Transverse colon (tissue), 4 donors: ENCODE measurements at places on chromosomes 4 and X. TPM values are rescaled to one million over a fixed set of nuclear protein-coding genes. Genes with fewer than 3 reads are reported as not detected.

DNA sequence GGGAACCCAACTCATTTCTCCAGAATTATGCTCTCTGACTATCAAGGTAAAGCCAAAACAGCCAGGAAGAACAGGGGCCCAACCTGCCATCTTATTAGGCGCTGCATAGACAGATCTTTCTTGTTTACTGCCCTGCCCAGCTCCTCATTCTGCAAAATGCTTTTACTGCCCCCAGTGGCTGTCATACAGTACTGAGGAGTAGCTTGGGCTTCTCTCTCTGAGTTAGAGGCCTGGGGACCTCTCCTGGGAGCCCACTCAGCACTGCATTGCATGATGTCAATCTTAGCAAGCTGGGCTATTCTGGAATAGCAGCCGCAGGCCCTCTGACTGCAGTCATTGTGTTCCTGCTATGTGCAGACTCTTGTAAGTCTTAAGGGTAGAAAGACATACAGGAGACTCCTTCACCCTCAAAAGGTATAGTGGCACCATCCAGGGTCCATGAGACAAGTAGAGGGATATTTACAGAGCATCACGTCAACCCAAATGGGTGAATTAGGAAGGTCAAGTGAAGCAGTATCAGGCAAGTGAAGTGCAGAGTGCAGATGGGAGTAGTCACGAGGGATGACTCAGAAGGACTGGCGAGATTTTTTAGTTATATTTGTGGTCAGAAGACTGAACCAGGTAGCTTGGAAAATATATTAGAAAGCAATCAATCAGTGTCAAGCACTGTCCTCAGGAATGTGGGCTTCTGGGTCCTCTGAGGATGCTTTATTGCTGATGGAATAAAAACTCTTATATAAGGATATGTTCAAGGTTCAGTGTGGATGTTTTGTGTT, 294.1 kb upstream of the SFRP2 start:
- H3K4me3 ChIP-seq = no peak overlapping the region
- H3K4me1 ChIP-seq = no peaks in the 10 kb centered on the region
- no peaks in the 10 kb centered on the region for H3K27me3 ChIP-seq
- no peak overlapping the region for H3K27ac ChIP-seq

DNA sequence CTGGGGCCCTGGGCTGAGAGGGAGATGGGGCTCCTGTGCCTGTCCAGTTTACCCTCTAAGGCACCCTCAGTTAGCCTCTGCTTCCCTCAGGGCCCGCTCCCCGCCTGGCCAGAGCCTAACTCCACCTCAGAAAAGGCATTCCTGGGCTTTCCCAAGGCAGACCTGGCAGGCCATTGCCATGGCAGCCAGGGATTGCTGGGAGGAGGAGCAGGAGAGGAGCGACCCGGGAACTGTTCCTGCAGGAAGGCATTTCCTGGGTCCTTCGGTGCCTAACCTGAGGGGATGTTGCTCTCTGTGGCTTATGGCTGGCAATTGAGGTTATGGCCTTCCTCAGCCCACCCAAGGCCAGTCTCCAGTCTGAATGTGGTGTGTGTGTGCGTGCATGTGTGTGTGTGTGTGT, 131.3 kb downstream of the PJA1 start:
- H3K36me3 ChIP-seq = no peaks in the 10 kb centered on the region
- no peaks in the 10 kb centered on the region for H3K4me1 ChIP-seq
- no peaks in the 10 kb centered on the region for H3K27me3 ChIP-seq
- DNase-seq = no peak

GRCh38 chr4:75924309-75924827, 16.4 kb downstream of the NAAA start:
- H3K27me3 ChIP-seq = no peaks in the 10 kb centered on the region
- H3K36me3 ChIP-seq = no peaks in the 10 kb centered on the region
- no peak overlapping the region for H3K4me3 ChIP-seq
- no peak overlapping the region for H3K27ac ChIP-seq
- no peak for DNase-seq

DNA sequence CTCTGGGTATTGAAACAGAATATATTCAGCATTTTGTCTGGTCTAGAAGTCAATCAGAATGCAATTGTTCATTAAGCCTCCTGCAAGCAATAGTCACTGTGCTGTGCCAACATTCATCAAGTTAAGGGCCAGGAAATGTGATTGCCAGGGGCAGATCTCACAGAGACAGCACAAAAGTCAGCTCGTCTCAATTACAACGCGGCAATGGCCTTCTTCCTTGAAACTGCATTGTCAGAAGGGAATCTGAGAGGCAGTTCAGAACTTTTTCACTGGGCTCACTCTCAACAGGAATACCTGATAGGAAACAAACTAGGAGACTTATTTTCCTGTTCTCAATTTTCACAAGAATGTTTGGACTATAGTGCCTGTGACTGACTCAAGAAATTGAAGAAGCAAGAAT, 131.1 kb upstream of the NR3C2 start:
- H3K27ac ChIP-seq = no peak overlapping the region
- no peaks in the 10 kb centered on the region for H3K4me1 ChIP-seq
- H3K36me3 ChIP-seq = no peaks in the 10 kb centered on the region
- no peak for DNase-seq

DNA sequence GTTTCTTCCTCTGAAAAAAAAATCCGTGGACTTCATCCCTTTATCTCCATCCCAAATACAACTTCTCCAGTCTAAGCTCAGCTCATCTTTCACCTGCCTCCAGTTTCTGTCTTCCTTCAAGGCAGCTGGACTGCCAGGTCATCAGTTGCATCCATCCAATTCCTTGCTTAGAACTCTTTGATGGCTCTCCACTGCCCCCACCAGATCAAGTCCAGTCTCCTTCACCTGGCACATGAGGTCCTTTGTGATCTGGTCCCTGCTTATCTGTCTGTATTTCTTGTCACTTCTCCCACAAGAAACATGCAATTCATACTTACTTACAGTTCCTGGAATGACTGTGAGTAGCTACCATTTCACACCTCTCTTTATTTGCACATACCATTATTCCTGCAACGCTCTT, 33.8 kb downstream of the OTUD6A start:
- H3K4me1 ChIP-seq = no peaks in the 10 kb centered on the region
- no peaks in the 10 kb centered on the region for H3K27me3 ChIP-seq
- DNase-seq = no peak
- no peak overlapping the region for H3K27ac ChIP-seq
- H3K4me3 ChIP-seq = no peak overlapping the region
- no peaks in the 10 kb centered on the region for H3K36me3 ChIP-seq

GRCh38 chr4:79764120-79764519, 308.9 kb downstream of the ANTXR2 start:
- no peaks in the 10 kb centered on the region for H3K27me3 ChIP-seq
- DNase-seq = no peak
- no peaks in the 10 kb centered on the region for H3K4me1 ChIP-seq
- H3K4me3 ChIP-seq = no peak overlapping the region

DNA sequence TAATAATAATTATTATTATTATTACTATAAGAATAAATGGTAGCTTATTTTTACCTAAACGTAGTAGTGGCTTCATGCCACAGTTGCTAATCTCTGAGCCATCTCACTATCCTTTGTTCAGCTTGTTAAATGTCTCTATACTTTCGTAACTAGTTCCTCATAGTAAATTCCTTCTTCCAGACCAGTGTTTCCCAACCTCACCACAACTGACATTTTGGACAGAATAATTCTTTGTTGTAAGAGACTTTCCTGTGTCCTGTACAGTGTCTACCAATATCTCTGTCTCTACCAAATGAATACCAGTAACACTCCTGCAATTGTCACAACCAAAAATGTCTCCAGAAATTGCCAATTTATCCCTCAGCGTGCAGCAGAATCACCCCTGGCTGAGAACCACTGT, 1040.9 kb downstream of the DMD start:
- DNase-seq = no peak
- no peaks in the 10 kb centered on the region for H3K4me1 ChIP-seq
- H3K36me3 ChIP-seq = no peaks in the 10 kb centered on the region
- no peak overlapping the region for H3K27ac ChIP-seq
- H3K27me3 ChIP-seq = no peaks in the 10 kb centered on the region

DNA sequence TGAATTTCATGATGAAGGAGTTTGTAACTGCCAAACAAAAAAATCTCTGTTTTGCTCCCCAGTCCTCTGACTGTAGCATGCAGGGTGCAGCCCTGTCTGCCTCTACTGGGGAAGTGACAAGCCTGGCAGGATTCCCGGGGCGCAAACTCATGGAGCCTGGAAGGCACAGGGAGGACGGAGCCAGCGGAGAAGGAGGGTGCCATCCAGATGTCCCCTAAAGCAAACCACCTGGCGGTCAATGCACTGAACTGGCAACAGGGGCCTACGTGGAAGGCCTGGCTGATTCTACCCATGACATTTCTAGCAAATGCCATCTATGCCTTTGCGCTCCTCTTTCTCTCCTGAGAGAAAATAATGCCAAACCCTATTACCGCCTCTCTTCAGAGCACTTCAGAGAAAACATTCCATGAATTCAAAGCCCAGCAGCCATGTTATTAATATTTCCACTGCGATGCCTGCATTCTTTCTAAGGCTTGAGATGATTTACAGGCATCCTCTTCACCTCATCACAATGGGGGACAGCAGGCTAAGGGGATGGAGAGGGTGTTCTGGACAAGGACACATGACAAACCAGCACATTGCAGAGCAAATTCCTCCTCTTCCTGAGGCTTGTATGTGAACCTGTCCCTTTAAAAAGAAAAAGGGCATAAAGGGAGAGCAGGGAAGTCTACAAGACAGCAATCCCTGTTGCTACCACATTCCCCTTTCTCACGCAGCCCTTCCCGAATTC, 329.3 kb upstream of the NOCT start:
- H3K4me1 ChIP-seq = no peaks in the 10 kb centered on the region
- no peaks in the 10 kb centered on the region for H3K27me3 ChIP-seq
- DNase-seq = no peak
- H3K36me3 ChIP-seq = no peaks in the 10 kb centered on the region

DNA sequence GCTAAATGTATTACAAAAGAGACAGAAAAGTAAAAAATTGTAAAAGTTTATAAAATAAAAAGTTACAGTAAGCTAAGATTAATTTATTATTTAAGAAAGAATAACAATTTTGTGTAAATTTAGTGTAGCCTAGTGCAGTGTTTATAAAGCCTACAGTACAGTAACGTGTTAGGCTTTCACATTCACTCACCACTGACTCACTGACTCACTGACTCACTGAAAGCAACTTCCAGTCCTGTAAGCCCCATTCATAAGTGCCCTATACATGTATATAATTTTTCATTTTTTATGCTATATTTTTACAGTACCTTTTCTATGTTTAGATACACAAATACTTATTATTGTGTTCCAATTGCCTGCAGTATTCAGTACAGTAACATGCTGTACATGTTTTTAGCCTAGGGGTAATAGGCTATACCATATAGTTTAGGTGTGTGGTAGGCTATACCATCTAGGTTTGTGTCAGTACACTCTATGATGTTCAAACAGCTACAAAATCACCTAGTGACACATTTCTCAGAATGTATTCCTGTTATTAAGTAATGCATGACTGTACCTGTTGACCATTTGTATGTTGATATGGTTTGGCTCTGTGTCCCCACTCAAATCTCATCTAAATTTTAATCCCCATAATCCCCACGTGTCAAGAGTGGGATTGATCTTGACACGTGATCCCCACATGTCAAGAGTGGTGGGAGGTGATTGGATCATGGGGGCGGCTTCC, 57.9 kb downstream of the CFAP299 start:
- DNase-seq = no peak
- no peaks in the 10 kb centered on the region for H3K27me3 ChIP-seq
- no peak overlapping the region for H3K27ac ChIP-seq

DNA sequence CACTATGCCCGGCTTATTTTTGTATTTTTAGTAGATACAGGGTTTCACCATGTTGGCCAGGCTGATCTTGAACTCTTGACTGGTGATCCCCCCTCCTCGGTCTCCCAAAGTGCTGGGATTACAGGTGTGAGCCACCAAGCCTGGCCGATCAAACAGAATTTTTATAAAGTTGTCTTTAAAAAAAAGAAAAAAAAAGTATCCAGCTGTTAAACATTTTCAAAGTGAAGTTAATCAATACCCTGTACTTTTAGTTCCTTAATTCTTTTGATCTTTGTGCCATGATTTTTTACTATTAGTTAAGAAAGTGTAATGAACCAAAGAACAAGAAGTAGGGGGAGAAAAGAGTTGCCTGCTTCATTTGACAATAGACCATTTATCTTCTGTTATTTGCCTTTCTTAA, 24.3 kb downstream of the SMAD1 start:
- no peak overlapping the region for H3K27ac ChIP-seq
- H3K36me3 ChIP-seq = no peaks in the 10 kb centered on the region
- H3K4me1 ChIP-seq = peaks cover 18% of the 10 kb centered on the region
- DNase-seq = no peak

DNA sequence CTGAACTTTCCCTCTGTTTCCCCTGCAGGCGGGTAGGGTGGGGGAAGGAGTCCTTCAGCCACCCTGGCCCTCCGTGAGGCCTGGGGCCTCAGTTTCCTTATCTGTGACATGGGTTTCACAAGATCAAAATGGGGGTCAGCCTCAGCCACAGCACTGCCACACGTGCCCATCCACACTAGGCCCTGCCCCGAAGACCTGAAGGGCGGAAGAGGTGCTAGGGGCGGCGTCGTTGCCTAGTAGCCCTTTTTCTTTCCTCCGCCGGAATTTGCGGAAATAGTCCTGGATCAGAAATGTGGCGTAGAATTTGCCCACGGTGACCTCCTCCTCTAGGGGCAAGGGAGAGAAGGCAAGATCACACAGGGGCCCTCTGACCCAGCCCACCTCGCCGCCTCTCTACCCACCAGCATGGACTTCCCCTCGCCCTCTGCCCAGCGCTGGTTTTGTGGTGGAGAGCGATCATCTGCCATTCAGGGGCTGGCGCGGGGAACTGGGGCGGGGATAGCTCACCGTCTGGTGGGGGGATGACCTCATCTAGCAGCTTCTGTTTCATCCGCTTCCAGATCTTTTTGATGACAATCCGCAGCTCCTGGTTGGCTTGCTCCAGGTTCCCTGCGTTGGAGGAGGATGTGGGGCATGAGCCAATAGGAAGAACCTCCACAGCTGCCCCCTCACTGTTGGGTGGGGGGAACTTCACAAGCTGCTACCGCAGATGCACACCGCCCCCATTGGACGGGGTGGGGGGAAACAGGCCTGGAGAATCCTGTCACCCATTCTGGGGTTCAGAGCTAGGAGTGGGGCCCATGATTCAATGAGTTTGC, 9.7 kb upstream of the SYP start:
- no peaks in the 10 kb centered on the region for H3K36me3 ChIP-seq
- H3K4me1 ChIP-seq = no peaks in the 10 kb centered on the region
- H3K27ac ChIP-seq = no peak overlapping the region
- no peak overlapping the region for H3K4me3 ChIP-seq
- no peaks in the 10 kb centered on the region for H3K27me3 ChIP-seq

- no peak overlapping the region for H3K27ac ChIP-seq
- no peak for DNase-seq
- H3K4me1 ChIP-seq = no peaks in the 10 kb centered on the region
- H3K4me3 ChIP-seq = no peak overlapping the region
- no peaks in the 10 kb centered on the region for H3K27me3 ChIP-seq
- H3K36me3 ChIP-seq = no peaks in the 10 kb centered on the region
Measured at GRCh38 chr4:159545556-159545955, 442.7 kb downstream of the RAPGEF2 start.

Gene UBA1
- 180 TPM for total RNA-seq

Gene ESX1
- total RNA-seq = not detected

Gene KCNE5
- total RNA-seq = not detected

Gene ENPP6
- 0.64 TPM for total RNA-seq

Gene RADX
- not detected for total RNA-seq

Gene FAM184B
- total RNA-seq = 0.16 TPM

Gene AMOT
- total RNA-seq = 19.4 TPM

Gene CTAG1B
- total RNA-seq = not detected

Gene METAP1
- total RNA-seq = 53.7 TPM

Gene F11
- total RNA-seq = not detected

Gene FGFR3
- 141 TPM for total RNA-seq

Gene GNRHR
- total RNA-seq = not detected

Gene NXF2
- total RNA-seq = not detected

Gene STATH
- not detected for total RNA-seq

Gene TRO
- total RNA-seq = 3.0 TPM
